Stimulated activated CD8-positive, alpha-beta memory T cell treated with anti-CD3 and anti-CD28 coated beads, Interleukin-7, amount 100 ng/mL, for 24 hours (primary cell): ENCODE measurements at places on chromosomes 1 and 21.

DNA sequence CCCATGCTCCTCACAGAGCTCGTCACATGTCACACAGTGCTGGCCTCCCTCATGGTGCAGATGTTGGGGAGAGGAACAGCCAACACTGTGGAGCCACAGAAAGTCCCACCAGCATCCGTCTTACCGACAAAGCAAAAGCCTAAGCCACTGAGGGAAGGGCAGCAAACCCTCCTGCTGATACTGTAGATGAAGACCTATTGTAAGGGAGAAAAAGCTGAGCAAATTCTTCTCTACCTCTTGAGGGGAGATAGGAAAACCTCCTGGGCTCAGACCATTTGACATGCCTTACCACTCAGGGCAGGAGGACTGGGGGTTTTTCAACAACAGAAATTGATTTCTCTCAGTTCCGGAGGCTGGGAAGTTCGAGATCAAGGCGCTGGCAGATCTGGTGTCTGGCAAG is 95.9 kb downstream of the WDR64 start:
- DNase-seq, result no peak

- DNase-seq, result no peak
Observed at GRCh38 chr1:85397490-85398032, 67.4 kb downstream of the DDAH1 start.

DNA sequence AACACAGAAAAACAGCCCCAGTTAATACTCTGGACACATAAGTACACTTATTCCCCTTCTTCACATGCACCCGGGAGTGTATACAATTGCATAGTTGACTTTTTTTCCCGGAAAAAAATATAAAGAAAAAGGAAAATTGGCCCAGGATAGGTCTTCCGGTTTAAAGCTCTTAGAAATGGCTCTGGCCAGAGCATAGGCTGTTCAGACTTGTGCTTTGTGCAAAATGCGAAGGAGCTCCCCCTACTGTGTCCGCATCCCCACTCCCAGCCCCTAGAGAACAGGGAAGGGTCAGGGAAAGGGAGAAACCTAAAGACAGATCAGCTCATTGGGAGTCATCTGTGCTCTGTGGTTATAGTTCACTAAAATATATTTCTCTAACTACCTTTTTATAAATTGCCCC is 5.5 kb upstream of the MTMR11 start:
- no peak for DNase-seq

DNA sequence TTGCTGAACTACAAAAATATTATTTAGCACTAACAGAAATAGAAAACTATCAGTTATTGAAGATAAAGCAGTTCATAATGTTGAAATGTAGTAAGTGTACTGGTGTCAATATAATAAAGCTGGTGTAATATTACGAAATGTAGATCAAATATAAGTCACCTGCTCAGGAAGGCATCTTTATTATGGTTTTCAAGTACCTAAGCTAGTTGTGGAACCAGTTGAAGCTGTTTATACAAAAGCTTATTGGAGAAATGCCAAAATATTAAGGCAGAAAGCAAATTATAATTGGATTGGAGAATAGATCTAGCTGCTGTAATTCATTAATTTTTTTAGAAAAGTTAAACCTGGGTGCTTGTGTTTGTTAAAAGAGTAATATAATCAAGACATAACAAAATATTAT is 6.2 kb upstream of the MARK1 start:
- no peak for DNase-seq

DNA sequence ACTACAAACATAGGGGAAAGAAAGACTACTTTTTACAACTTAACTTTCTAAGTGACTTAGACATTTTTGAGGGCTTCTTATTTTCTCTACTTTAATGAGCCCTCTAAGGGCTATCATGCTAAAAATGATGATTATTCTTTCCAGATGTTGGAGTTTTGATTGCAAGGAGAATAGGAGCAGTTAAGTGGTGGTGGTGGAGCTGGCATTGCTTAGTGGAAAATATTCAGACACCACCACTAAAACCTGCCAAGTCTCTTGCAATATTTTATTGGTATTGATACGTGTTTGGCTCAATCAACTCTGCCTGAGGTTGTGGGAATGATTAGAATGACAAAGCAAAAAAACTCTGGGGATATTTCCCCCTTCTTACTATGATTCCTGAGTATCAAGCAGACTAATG is 82.6 kb upstream of the PTGFR start:
- DNase-seq, result no peak

DNA sequence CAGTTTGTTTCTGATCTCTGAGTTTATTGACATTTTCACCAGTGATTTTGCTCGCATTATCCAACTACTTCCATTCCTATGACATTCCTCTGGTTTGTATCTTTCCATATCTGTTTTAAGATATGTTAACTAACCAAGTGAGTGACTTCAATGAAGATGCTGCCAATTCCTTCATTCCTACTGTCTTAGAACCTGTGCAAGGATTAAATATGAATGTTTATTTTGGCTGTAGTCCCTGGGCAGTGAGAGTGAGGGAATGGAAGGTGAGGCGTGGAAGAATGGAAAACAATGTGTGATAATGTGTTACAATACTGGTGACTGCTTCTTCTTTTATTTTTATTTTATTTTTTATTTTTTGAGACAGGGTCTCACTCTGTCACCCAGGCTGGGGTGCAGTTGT is 183.0 kb downstream of the SDCCAG8 start:
- no peak for DNase-seq

GRCh38 chr1:24391882-24392603 is 21.5 kb downstream of the STPG1 start:
- DNase-seq, result peak; percentile 33

DNA sequence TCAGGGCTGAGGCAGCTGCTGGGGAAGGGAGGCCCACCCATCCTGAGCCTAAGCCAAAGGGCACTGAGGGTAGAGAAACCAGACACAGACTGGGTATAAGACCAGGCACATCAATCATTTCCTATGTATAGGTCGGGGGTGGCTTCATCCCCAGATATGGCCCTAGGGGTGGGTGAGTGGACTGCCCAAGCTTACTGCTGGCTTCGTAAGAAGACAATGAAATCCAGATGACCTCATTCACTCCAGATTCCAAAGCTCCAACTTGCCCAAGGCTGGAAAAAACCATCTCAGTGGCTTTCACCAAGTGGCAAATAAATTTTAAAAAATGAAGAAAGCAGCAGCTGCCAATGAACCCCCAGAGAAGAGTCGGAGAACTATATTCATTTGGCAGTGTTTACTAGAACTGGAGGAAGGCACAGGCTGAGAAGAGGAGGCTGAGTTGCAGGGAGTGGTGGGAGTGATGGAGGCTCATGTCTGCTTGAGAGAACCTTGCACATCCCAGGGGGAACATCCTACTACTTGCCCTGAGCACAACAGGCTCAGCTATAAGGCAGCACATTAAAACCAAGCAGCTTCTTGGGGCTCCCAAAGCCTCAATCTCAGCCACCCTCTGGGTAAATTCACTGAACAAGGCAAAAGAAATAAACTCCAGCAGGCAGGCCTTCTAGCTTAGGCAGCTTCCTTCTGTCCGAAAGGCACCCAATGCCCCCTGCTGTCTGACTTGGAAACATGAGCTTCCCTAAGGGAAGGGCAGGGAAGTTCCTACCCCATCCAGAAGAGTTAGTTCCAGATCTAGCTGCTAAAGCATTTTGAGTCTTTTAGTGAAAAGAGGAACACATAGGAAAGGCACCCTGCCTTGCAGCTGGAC is 14.1 kb downstream of the PEA15 start:
- DNase-seq, result no peak

DNA sequence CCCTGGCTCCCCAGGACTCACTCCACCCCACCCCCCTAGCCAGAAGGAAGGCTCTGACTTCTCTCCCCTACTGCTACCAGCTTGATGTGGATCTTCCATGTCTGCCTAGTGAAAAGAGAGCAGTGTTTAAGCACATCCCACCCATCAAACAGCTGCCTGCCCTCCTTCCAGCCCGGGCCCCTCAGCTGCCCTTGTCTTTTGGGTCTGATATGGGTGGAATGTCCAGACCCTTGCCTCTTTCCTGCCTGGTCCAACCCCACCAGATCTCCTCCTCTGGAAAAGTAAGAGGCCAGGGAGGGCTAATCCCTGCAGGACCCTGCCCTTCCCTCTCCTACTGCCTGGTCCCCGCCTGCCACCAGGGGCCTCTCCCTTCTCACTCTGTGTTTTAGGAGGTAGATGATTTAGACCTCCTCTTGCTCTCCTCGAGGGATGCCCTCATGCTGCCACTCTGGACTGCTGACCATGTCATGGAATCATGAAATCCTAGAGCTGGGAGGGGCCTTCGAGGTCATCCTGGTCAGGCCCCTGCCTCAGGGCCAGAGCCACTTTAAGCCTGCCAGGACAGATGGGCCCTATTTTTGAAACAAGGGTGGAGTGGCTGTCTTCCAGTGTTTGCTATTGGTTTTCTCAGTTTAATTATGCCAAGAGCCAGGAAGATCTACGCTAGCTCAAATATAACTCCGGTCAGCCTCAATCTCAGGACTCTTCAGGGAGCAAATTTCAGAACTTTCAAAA is 15.8 kb upstream of the HSPG2 start:
- no peak for DNase-seq
